CD4-positive, alpha-beta T cell treated with Interleukin-6 for 4 hours (primary cell): ENCODE measurements at places on chromosomes 16 and 17.

DNA sequence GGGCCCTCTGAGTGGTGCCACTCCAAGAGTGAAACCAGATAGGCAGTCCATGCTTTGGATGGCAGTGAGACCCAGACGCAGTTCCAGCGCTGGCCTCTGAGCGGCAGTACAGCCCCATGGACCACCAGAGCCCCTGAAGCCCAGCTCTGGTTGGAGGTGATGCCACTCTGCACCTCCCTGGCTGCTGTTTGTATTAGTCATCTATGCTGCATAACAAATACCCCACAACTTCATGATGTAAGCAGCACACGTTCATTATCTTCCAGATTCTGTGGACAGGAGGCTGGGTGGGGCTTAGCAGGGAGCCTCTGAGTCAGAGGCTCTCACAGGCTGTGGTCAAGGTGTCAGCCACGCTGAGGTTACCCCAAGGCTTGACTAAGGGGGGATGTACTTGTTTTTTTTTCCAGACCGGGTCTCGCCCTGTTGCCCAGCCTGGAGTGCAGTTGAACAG lies 5.1 kb upstream of the NME4 start:
- DNase-seq = peak; percentile 78

GRCh38 chr17:64223931-64224629 lies 39.0 kb downstream of the TEX2 start:
- no peak for DNase-seq

- no peak for DNase-seq
Measured at GRCh38 chr17:35786941-35787432, 8.5 kb downstream of the MMP28 start.

- DNase-seq = no peak
Measured at GRCh38 chr17:63768433-63768832, 5.0 kb downstream of the CCDC47 start.

DNA sequence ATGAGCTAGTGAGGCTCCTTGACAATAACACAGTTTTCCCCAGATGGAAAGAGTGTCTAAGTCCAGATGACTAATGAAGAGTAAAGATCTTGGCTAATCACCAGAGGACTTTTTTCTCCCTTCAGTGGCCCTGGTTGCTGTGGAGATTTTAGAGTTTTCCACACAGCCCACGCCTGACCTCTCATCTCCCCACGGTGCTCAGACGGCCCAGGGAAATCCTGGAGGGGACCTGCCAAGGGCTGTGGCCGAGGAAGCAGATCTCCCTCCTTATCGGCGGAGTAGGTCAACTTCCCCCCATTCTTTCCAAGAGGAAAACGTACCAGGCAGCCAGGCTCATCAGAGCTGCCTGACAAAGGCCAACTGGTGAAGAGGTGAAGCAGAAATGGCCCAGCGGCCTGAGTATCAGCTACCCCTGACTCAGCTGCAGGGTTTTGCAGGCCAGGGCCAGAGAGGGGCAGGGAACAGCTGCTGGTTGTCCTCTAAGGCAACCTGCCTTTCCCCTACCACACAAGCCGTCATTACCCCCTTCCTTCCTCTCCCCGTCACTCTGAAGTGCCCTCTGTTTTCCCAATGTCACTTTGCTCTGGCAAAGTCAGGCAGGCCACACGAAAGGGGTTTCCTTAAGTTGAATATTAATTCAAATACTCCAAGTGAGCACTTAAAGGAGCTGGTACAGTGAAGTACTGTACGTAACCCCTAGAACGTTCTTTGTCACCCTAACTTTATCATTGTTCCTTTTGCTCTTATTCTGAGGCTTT lies 140.2 kb upstream of the ADAMTS18 start:
- DNase-seq = no peak

- DNase-seq = no peak
Measured at GRCh38 chr17:38568845-38569510, 36.8 kb downstream of the SRCIN1 start.
